Fibroblast of skin of right quadriceps (primary cell): ENCODE measurements at places on chromosomes 5 and 9.

GRCh38 chr5:116605310-116606070, 30.9 kb upstream of the SEMA6A start:
- no peak for DNase-seq

DNA sequence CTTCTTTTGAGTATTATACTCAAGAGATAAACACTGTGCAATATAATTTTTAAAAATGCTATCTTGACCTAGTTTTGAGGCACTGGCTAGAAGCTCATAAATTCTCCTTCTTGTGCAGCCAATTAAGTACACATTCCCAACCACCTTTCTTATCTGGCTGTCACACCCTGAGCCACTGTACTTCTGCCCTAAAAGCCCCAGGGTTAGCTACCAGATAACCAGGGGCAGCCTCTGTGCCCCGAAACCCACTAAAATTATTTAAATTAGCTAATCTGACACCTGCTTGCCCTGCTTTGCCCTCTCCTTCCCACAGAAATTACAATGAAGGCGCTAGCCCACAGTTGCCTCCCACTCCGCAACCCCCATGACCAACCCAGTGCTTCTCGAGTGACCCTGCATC, 597.3 kb upstream of the TYRP1 start:
- no peak for DNase-seq

GRCh38 chr9:87115785-87116184, 168.5 kb upstream of the GAS1 start:
- no peak for DNase-seq

GRCh38 chr9:110835859-110836271, 167.3 kb downstream of the MUSK start:
- DNase-seq, result peak; percentile 72

DNA sequence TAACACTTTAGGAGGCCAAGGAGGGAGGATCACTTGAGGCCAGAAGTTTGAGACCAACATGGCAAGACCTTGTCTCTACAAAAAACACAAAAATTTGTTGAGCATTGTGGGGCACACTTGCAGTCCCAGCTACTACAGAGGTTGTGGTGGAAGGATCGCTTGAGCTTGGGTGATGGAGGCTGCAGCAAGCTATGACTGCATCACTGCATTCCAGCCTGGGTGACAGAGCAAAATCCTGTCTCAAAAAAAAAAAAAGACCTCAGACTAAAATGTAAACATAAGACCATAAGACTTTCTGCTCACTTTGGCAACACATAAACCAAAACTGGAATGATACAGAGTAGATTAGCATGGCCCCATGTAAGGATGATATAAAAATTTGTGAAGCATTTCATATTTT, 24.6 kb upstream of the NANS start:
- peak; percentile 59 for DNase-seq

- DNase-seq, result no peak
These were observed 9.3 kb downstream of the FBN2 start for GRCh38 chr5:128528637-128529255.

DNA sequence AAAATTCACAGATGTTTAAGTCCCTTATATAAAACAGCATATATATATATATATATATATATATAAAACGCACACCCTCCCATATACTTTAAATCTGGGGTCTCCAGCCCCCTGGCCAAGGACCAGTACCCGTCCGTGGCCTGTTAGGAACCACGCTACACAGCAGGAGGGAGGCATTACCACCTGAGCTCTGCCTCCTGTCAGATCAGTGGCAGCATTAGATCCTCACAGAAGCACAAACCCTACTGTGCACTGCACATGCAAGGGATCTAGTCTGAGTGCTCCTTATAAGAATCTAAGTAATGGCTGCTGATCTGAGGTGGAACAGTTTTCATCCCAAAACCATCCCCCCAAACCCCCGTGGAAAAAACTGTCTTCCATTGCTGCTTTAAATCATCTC, 9.0 kb downstream of the PSIP1 start:
- no peak for DNase-seq

DNA sequence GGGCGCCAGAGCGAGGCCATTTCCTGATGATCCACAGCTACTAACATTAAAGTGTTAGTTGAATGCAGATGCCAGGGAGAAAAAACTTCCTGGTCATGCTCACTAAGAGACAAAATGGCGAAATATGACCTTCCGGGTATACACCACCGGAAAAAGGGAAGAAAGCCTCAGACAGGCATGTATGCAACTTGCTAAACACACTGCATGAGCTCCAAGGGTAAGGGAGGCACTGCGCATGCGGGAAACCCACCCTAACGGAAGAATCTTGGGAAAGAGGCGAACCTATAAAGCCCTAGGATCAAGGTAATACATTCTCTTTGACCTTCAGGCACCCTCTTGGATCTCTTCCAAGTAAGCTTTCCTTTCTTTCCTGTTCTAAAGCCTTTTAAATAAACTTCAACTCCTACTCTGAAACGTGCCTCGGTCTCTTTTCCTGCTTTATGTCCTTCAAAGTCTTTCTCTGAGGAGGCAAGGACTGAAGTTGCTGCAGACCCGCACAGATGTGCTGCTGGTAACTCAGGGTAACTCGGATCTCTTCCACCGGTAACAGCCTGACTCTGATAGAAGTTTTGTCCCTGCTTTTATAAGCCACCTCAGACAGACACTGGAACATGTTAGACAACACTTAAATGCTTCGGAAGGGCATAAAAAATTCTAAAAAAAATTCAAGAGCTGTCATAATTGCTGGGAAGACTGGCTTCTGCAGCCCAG, 64.9 kb downstream of the DTWD2 start:
- DNase-seq, result no peak

GRCh38 chr9:98500337-98500919, 208.3 kb downstream of the GABBR2 start:
- DNase-seq, result no peak

GRCh38 chr5:53287573-53287972, 178.0 kb upstream of the MOCS2 start:
- no peak for DNase-seq

DNA sequence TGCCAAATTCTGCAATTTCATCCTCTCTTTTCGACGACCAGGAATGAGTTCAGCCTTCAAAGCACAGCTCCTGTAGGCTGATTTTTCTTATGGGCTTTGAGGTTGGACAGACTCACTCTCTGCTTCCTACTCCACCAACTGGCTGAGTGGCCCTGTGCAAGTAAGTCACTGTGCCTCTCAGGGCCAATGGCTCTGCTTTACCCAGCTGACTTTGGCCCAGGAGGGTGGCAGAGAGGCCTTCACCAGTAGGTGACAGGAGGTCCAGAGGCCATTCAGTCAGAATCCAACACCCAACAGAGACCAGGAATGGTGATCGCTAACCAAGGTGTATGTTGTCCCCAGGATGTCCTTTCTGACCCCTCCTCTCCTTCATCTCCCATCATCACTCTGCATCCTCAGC, 49.5 kb upstream of the ALDH1B1 start:
- no peak for DNase-seq

GRCh38 chr9:129108805-129109536, 1.6 kb downstream of the CRAT start:
- DNase-seq, result no peak

DNA sequence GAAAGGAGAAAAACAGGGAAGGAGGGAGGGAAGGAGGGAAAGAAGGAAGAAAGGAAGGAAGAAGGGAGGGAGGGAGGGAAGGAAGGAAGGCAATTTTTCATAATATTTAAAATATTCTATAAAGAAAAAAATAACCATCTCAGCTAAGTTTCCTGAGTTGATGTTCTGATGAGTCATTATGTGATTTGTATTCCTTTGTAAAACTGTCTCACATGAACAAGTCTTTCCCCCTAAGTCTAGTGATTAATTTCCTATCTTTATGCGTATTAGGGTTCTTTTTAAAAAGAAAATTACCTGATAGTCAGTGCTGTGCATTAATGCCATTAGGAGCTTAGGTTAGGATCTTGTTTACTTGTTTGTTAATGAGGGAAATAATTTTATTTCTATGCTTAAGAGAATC, 94.1 kb downstream of the RASEF start:
- DNase-seq, result no peak

DNA sequence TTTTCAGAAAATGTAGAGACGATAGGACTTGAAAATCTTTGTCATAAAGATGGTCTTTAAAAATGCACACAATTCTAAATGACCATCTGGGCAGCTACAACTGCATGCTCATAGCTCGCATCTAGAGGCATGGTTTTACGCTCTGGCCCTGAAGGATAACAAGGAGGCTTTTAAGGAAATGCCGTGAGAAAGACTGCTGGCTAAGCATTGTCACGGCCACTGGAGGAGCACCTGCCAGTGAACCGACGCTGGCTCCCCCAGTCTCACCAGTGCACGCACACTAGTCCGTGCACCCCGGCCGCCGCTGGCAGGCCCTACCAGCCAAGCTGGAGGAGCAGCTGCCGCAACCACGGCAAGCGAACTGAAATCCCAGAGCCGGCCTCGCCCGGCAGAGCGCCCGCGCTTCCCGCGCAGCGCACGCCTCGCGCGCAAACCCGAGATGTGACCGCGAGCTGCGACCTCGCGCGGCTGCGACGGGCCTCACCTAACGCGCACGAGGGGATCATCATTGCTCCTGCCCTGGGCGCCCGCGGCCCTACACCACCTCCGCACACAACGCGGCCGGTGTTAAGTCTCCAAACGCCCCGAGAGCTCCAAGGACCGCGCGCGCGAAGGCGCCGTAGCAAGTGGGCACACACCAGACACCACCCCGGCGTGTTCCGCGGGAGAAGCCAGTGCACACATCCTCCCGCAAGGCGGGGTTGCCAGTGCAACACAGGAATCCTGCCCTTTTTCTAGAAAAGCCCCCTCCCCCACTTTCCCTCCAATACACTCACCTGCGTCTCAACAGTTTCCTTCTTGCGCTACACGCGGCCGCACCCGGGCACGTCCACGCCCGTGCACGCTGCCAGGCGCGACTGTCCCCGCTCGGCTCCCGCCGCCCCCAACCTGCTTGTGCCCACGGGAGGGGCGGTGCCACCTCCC, 5.3 kb downstream of the ELAVL2 start:
- DNase-seq, result no peak

DNA sequence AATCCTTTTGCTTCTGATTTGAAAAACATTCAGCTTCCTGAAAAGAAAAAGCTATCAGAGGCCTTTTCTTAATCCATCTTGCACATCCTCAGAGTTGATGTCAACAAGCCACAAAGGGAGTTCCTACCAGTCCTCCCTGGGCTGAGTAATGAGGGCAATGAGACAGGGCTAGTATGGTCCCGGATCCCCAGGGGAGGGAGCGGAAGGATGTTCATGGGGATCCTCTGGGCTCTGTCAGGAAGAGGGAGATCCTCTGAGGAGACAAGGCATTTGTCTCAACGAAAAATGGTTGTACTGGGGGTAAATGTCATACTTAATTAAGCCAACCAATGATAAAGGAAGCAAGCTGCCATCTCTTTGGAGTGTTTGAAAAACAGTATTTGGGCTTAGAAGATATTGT, 195.3 kb downstream of the DTWD2 start:
- no peak for DNase-seq

DNA sequence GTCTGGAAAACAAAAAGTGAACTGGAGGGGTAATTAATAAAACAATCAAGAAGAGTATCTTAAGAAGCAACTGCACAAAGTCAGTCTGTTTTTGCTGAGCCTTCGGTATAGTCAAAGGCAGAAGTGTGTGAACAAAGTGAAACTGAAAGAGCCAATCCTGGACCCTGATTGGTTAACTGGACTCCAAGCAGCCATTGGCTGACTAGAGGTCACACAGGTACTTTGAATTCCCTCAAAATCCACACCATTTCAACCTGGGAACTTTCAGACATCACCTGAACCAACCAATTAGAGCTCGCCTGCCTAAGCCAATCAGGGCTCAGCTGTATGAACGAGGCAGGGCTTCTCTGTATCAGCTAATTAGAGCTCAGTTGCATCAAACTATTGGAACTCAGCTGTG, 286.7 kb downstream of the TLE4 start:
- DNase-seq, result no peak

GRCh38 chr5:139294374-139295165, 1.0 kb downstream of the MATR3 start:
- peak; percentile 78 for DNase-seq

GRCh38 chr9:96186591-96187011, 115.4 kb downstream of the HSD17B3 start:
- no peak for DNase-seq

DNA sequence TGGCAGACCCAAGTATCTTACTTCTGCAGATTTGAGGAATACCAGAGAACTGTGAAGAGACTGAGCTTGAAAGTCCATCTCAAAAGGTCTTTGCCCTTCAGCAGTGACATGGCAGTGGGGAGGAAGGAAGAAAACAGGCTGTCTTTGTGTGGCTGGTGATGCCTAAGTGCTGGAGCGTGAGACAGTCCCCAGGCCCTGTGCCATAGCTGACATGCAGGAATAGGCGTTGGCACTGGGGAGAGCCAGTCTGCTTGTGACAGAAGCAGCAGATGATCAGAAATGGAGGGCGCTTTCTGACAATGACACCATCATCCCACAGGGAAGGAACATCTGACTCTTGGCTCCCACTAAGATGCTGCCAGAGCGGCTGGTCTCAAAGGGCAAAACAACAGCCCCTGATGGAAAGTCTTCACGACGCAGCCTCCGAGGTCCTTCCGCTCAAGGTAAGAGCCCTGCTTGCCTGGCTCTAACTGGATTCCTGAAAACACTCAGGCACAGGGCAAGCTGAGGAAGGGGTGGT, 15.5 kb upstream of the GLRX start:
- DNase-seq, result no peak

DNA sequence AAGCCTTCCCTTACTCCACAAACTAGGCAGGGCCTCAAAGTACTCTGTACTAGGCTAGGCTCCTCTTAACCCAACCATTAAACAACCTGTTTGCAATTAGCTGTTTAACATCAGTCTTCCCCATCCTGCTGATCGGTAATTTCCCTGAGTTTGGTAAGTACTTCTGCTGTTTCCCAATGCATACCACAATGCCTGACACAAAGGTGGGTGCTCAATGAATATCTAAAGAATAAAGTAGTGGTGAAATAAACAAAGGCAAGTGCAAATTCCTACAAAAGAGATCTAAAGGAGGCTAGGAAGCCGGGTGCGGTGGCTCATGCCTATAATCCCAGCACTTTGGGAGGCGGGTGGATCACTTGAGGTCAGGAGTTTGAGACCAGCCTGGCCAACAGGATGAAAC, 25.0 kb downstream of the FBXW2 start:
- DNase-seq, result no peak

DNA sequence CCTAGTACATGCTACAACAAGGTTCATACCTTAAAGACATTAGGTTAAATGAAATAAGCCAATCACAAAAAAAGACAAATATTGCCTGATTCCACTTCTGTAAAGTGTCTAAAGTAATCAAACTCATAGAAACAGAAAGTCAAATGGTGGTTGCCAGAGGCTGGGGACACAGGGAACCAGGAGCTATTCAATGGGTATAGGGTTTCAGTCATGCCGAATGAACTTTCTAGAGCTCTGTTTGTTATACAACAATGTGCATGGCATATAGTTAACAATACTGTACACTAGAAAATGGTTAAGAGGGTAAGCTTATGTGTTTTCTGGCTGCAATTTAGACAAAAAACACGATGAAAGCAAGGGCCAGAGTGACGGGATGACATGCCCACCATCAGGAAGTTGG, 70.8 kb upstream of the EGFLAM start:
- DNase-seq, result no peak

DNA sequence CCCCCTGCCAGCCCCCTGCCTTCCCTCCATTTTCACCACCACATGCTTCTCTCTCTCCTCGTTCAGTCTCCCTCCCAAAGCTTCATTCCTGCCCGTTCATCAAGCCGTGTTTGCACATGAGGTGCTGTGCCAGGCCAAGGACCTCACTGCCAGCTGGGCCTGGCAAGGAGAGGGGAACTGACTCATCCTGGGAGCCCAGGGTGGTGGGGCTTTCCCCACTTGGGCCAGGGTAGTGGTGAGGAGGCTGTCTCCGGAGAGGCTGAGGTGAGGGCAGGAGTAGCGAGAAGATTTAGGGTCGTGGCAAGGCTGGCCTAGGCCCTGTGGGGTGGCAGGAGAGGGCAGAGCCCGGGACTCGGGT, 30.4 kb upstream of the NOTCH1 start:
- DNase-seq, result no peak

GRCh38 chr5:122435761-122436160, 123.7 kb downstream of the SNCAIP start:
- no peak for DNase-seq
